ENCODE measurements at places on chromosomes 1 and 21. TPM values are rescaled to one million over a fixed set of nuclear protein-coding genes. Genes with fewer than 3 reads are reported as not detected.

Gene AMY2A
- polyA plus RNA-seq, result 0.84 TPM

Gene LYPD8
- not detected for polyA plus RNA-seq

Gene S100A9
- 13.5 TPM for polyA plus RNA-seq

Gene GPR153
- 7.0 TPM for polyA plus RNA-seq

Gene SFN
- 0.51 TPM for polyA plus RNA-seq

Gene PIK3C2B
- 28.7 TPM for polyA plus RNA-seq

Gene SLAMF6
- polyA plus RNA-seq, result 0.17 TPM

Gene ANGPTL7
- polyA plus RNA-seq, result 0.06 TPM

- no peak for DNase-seq
These were observed 91.4 kb downstream of the HMCN1 start for GRCh38 chr1:185825556-185825955.

DNA sequence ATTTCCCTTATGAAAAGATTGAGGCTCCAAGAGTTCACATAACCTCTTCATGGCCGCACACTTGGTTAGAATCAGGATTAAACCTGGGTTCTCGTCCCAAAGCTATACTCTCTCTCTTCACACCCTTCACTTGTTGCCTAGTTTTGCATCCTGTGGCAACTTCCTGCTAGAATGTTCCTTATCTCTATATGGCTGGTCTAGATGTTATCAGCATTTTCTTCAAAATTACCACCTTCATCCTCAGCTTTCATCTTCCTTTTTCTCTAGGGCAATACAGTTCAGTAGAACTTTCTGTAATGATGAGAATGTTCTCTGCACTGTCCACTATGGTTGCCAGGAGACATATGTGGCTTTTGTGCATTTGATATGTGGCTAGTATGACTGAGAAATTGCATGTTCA lies 31.1 kb upstream of the BCAR3 start:
- no peak for DNase-seq

- DNase-seq, result no peak
These were observed 1.1 kb downstream of the CGN start for GRCh38 chr1:151512326-151512725.

- no peak for DNase-seq
These were observed 5.7 kb upstream of the TPRG1L start for GRCh38 chr1:3618881-3619671.

DNA sequence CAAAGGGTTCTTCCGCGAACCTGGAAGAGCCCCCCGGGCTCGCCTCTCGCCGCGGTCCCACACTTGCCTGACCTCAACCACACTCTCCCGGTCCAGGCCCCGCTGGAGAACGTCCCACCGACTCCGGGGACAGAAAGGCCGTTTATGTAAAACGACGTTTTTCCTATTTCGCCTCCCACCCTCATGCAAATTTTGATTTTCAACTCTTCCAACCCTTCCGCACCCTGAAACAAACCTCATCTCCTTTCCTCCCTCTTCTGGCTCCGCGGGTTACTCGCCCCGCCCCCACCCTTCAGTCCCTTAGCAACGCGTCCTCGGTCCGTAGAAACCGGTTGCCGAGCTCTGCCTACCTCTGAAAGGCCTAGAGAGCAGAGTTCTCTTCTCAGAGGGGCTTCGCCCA lies at the start of gene C1orf141:
TSS of gene C1orf141 (minus strand) at position 276 of the 400 bp plus-strand sequence. CDS start 7,730 bp downstream, outside the sequence.
- no peak for DNase-seq

DNA sequence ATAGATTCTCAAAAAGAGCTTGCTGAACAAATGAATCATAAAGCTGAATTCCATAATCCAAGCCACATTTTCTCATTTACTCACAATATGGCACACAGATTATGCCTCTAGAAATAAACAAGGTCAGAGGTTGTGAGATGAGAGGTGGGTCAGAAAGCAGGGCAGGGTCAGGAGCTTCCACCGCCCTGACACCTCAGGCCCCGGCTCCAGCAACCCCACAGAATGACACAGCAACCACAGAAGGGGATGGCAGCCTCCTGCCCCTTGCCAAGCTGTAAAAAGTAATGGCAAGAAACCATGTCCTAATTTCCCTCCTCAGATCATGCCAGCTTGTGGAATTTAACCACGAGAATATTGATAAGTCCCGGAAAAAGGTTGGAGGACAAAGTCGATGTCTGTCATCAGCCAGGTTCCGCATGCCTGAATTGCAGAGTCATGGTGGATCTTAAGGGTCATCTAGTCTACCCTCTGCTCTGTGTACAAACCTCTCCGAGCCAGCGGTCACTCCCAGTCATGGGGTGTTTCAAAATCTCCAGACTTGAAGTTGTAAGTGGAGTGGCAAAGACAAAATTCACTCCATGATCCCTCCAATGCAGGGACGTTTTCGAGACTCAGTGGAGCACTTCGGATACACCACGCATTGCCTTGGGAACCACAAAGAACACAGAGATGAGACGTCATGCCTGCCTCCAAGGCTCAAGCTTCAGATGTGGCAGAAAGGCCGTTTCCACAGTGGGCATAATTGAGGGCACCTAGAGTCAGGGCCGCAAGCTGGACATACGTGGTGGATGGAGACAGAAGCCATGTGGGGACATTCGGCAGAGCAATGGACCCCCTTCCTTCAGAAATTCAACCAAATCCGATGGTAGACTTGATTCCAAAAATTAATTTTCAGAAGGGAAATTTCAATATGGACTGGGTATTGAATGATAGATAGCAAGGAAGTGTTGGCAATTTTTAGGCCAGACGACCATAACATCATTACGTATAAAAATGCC lies 254.0 kb downstream of the TOMM20 start:
- no peak for DNase-seq

DNA sequence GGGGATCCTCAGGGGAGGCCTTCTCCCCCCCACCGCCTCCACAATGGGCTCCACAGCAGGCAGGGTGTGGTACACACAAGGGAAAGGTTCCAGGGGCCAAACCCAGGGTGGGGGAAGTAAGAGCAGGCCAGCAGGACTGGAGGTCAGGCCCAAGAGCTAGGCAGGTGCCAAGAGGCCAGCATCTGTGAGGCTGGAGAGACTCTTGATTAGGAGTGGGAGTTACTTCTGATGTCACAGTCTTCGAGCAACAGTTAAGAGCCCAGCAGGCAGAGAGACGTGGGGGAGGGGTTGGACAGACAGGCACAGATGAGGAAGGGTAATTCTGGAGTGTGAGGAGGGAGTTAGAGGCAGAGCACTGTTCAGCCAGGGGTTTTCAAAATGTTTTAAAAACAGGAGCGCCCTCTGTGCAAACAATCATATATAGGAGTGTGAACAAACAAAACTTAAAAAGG lies 55.8 kb downstream of the SLC9A1 start:
- DNase-seq, result no peak

- no peak for DNase-seq
These were observed 29.7 kb upstream of the CDC14A start for GRCh38 chr1:100322436-100323211.

DNA sequence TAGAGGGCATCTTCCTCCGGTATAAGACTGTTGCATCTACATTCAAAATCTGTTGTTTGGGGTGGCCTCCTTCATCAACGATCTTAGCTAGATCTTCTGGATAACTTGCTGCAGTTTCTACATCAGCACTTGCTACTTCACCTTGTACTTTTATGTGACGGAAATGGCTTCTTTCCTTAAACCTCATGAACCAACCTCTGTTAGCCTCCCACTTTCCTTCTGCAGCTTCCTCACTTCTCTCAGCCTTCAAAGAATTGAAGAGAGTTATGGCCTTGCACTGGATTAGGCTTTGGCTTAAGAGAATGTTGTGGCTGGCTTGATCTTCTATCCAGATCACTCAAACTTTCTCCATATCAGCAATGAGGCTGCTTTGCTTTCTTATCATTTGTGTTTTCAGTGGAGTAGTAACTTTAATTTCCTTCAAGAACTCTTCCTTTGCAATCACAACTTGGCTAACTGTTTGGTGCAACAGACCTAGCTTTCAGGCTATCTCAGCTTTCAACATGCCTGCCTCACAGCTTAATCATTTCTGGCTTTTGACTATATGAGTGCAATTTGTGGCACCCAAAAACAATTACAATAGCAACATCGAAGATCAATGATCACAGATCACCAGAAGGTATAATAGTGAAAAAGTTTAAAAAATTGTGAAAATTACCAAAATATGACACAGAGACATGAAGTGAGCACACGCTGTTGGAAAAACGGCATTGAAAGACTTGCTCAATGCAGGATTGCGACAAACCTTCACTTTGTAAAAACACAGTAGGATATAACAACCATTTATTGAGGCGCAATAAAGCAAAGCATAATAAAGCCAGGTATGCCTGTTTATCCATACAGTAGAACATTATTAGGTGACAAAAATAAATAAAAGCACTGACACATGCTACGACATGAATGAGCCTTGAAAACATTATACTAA lies 56.7 kb upstream of the GFI1 start:
- DNase-seq, result no peak

DNA sequence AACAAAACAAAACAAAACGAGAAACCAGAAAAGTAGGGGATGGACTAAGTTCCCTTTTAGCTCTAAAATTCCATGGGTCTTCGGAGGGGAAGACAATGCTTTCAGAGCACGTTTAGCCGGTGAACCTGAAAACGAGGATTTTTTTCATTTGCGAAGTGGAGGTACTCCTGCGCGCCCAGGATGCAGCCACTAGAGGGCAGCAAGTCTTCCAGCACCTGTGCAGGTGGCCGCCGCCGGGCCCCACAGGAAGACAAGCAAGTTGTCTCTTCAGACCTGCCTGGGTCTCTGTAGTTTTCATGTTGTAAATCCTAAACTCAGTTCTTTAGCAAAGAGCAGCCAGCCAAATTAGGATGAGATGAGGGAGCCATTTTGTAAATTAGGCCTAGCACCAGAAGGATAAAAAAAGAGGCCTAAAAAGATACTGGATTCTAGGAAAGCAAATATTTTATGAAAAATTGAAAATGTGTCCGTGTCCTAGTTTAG lies 17.7 kb upstream of the SNX27 start:
- DNase-seq, result no peak

- no peak for DNase-seq
These were observed 8.5 kb downstream of the ARHGEF16 start for GRCh38 chr1:3463013-3463385.

DNA sequence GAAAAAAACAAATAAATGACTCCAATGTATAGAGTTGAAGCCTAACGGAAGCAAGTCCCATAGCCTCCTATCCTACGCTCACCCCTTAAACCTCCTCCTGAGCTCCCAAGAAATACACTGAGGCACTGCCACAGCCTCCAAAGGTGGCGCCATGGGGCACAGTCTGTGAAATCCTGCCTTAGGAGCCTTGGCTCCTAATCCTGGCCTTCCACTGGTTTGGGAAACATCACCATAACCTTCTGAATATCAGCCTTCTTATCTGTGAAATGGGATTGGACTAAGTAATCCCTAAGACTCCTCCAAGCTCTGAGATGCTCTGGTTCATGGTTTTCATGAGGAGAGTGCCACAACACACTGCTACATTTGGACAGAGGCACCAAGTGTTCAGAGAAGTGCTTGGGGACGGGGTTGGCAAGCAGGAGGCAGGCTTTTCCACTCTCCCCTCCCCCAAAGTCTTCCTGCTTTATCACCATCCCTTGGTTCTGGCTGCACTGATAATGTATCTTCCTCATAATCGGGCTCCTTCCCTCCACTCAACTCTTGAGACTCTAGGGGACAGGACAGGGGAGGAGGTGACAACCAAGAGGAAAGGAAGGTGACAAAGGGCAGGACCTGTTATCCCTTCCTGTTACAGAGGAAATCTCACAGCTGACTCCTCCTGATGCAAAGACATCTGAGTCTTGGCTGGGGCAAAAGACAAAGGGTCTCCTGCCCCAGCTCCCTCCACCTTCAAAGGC lies 2.7 kb downstream of the SLAMF7 start:
- no peak for DNase-seq

- no peak for DNase-seq
These were observed at the start of gene PTAFR for GRCh38 chr1:28176492-28177470. Gene PTAFR, minus strand, starts transcription at chr1:28176690. Its CDS starts 25,669 bp downstream, at chr1:28151021.

GRCh38 chr1:113479713-113480676 lies 89.7 kb downstream of the MAGI3 start:
- no peak for DNase-seq

DNA sequence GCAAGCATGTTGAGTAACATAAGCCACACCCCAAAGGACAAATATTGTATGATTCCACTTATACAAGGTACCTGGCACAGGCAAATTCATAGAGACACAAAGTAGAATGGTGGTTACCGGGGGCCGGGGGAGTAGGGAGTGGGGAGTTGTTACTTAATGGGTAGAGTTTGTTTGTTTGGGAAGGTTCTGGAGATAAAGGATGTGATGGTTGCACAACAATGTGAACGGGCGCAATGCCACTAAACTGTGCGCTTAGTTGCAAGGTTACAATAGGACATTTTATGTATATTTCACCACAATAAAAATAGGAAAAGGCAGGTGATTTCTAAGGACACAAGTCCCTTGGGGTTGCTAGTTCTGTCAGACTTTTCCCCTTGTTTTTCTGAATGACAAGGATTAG lies 516.6 kb downstream of the KIF26B start:
- DNase-seq, result no peak

GRCh38 chr1:15727866-15728534 lies 8.1 kb upstream of the SLC25A34 start:
- DNase-seq, result no peak

DNA sequence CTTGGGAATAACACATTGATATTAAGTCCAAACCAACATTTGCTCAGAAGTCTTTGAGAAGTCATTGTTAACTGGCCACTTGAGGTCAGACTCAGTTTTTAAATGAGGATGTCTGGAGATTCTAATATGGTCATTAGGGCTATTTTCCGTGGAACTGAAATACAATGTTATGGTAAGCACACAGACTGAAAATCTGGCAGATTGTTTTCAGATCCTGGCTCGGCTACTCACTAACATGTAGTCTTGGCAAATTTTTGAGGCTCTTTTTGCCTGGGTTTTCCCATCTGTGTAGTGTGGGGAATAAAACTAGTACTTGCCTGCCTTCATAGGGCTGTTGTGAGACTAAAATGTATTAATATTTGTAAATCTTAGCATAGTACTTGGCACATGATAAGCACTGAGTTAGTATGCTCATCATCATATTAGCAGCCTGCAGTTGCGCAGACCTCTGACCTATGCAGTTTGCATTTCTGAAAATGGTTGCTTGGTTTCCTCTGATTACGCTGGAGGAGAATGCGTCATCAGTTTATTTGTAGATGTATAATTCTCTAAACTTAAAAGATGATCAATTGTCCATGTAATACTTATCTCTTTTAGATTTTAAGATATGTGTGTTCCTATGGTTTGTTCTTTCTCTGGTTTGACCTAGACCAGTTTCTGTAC lies 100.8 kb downstream of the C1orf21 start:
- no peak for DNase-seq

- no peak for DNase-seq
These were observed 57.4 kb downstream of the NAV1 start for GRCh38 chr1:201596101-201596868.

DNA sequence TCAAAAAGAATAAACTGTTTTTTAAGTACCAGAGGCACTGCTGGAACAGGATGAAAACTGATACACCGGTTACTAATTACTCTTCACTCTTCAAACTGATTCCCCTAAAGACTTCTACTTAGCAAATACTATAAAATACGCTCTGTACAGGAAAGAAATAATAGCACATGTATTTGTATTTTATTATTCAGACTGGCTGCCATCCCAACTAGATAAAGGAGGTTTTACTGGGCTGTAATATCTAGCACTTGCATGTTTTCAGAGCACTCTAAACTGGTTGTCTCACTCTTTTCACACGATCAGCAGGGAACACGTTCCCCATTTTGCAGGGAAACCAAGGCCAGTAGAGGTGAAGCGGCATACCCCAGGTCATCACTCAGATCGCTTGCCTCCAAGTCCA lies 9.2 kb downstream of the SMIM12 start:
- DNase-seq, result no peak

- DNase-seq, result no peak
These were observed 52.9 kb downstream of the DEGS1 start for GRCh38 chr1:224235813-224236493.

Data from left renal cortex interstitium (tissue), 4 donors.